ENCODE measurements at places on chromosomes 1 and 21.
A peak's percentile ranks its signal among the peaks of the same experiment; 100 is the strongest.

GRCh38 chr1:193068013-193068412, 8.6 kb downstream of the RO60 start:
- H3K36me3 ChIP-seq = no peaks in the 10 kb centered on the region
- H3K27me3 ChIP-seq = no peaks in the 10 kb centered on the region
- peak overlapping the region; percentile 36 for H3K27ac ChIP-seq
- peaks cover 60% of the 10 kb centered on the region for H3K4me1 ChIP-seq

DNA sequence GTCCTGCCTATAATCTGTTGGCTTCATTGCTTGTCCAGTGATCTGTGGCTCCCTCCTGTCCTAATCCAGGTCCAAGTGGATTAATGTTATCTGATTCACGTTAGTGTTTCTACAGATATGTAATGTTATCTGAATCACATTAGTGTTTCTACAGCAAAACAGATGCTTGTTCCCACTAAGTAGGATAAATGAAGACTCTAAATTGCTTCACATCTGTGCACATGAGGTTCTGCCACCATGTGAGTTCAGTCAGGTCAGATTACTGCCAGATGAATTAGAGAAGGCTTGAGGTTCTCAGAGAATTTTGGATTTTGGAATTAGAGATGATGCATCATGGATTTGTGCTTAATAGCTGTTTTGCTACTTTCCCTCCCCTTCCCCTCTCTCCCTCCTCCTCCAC, 13.2 kb downstream of the DISC1 start:
- no peak overlapping the region for H3K27ac ChIP-seq
- H3K27me3 ChIP-seq = no peaks in the 10 kb centered on the region
- no peak overlapping the region for H3K4me3 ChIP-seq
- H3K36me3 ChIP-seq = peaks cover 3% of the 10 kb centered on the region

DNA sequence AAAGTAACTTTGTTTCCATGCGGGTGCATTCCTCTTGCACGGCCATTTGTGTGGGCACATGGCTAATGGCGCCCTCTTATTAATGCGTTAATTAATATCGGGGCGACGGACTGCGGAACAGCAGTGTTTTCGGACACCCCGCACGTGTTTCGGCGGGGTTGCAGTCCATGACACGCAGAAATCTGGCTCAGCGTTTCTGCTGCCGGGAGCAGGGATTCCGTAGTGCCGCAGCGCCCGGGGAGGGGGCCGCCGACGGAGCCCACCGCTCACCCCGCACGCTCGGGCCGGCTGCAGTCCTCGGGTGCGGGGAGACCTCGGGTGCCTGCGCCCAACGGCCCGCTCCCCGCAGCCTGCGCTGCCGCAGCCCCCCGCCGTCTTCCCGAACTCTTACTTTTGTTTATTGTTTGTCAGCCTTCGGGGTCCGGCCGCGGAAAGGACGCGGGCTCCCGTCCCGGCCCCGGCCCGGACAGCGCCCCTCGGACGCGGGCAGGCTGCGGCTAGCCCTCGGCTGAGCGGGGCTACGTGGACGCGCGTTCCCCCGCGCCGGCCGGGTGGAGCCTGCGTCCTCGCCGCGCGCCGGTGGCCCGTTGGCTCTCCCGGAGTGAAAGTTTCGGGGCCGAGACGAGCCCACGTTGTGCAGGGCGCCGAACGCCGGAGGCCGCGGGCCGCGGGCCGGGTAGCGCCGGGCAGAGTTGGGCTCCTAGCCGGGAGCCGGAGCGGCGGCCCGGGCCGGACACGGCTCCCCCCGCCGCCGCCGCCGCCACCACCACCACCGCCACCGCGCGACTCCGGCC, 849 bp downstream of the NFIA start:
- peaks cover 33% of the 10 kb centered on the region for H3K4me1 ChIP-seq
- peaks cover 8% of the 10 kb centered on the region for H3K36me3 ChIP-seq
- peak; percentile 16 for DNase-seq
- H3K4me3 ChIP-seq = peak overlapping the region; percentile 97

- H3K4me3 ChIP-seq = no peak overlapping the region
- no peaks in the 10 kb centered on the region for H3K4me1 ChIP-seq
- H3K27ac ChIP-seq = no peak overlapping the region
- DNase-seq = no peak
- H3K27me3 ChIP-seq = peaks cover 14% of the 10 kb centered on the region
Measured at GRCh38 chr1:169024800-169025271, 81.7 kb upstream of the ATP1B1 start.

DNA sequence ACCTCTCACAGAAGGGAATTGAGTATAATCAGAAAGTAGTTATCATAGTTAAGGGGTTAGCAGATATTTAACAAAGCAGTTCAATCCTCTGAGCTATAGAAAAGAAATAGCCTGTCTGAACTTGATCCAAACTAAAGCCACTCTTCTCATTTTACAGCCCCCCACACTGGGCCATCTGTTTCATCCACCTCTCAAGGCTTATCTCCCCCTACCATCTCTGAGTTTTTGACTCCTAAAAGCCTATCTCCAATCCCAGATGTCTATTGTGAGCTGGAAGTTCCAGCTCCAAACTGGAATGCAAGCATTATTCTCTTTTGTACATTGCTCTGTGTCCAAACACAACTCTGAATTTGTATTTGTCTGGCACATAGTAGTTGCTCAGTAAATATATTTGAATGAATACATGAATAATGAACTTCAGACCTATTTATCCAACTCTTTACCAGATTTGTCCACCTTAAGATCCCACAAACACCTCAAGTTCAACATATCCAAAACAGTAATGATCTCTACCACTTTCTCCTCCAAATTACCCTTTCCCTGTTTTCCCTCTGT, 98.1 kb downstream of the PLPP3 start:
- no peak overlapping the region for H3K27ac ChIP-seq
- H3K4me1 ChIP-seq = no peaks in the 10 kb centered on the region

- H3K36me3 ChIP-seq = peaks cover 27% of the 10 kb centered on the region
- H3K4me3 ChIP-seq = no peak overlapping the region
- H3K27ac ChIP-seq = no peak overlapping the region
- DNase-seq = no peak
- H3K27me3 ChIP-seq = no peaks in the 10 kb centered on the region
Measured at GRCh38 chr1:45730075-45730779, 20.2 kb downstream of the IPP start.

GRCh38 chr1:5297886-5298239, 643.5 kb downstream of the AJAP1 start:
- H3K36me3 ChIP-seq = peaks cover 3% of the 10 kb centered on the region
- no peaks in the 10 kb centered on the region for H3K4me1 ChIP-seq
- H3K27me3 ChIP-seq = peaks cover 28% of the 10 kb centered on the region
- no peak overlapping the region for H3K27ac ChIP-seq

Data from effector memory CD8-positive, alpha-beta T cell (primary cell).